ENCODE measurements at places on chromosomes 1 and 21.

GRCh38 chr21:33289199-33289819 is 23.1 kb downstream of the IL10RB start:
- no peak for DNase-seq

DNA sequence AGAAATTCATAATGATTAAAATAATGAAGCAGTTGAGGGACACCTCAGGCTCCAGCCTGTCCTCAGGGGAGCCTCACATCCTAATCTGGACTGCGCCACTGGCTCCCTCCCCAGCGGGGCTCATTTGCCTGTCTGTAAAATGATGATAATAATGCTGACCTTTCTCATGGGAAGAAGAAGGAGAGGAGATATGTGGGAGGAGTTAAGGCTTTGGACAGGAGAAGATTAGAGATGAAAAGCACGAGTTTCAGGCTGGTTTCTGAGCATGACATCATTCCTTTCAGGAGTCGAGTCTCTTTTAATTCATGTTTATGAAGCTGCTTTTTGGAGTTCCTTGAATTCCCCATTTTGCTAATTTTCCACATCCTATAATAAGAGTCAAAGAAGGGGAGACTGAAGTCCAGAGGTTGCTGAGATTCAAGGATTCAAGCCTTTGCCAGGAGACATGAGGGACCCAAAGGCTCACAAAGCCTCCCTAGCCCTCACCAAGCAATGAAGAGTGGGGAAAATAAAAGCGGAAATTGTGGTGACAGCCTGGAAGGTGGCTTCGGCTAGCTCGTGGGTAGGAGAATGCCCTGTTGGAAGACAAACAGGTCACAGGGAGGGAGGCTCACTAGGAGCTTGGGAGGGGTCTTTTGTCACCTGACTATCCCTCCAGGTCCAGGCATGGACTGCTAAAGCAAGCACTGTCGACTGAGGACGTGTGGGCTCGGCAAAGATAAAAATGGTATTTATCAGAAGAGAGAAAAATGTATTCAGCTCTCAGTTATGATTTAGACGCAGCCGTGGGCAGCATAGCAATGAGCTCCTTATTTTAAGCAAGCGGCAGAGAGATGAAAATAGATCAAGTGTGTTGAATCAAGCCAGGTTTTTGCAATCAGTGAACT is 27.5 kb upstream of the STMN1 start:
- no peak for DNase-seq

DNA sequence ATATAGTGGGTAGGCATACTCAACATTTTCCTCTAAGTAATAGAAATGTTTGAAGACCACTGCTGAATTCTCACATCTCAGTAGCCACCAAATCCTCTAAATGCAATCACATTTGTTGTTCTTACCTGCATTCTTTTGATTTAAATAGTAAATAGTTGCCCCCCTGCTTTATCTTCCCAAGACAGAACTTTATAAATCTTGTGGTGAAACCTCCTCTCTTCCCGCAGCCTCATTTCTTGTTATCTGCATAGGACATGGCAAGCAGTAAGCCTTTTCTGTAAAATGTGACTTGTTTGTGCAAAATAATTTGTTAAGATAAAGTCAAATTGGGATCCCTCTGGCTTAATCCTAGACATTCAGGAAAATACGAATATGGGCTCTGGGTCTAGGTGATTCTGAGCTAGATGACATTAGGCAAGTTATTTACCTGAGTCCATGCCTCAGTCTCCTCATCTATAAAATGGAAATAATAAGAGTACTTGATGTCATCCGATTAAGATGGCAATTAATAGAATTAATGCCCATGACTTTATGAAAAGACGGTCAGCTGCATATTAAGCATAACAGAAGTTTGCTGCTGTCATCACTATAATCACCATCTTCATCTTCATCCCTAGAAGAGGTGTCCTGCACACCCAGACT is 77.7 kb downstream of the LRRC8C start:
- DNase-seq: no peak

- DNase-seq: no peak
These were observed 10.6 kb upstream of the PRDM16 start for GRCh38 chr1:3058263-3059030.

DNA sequence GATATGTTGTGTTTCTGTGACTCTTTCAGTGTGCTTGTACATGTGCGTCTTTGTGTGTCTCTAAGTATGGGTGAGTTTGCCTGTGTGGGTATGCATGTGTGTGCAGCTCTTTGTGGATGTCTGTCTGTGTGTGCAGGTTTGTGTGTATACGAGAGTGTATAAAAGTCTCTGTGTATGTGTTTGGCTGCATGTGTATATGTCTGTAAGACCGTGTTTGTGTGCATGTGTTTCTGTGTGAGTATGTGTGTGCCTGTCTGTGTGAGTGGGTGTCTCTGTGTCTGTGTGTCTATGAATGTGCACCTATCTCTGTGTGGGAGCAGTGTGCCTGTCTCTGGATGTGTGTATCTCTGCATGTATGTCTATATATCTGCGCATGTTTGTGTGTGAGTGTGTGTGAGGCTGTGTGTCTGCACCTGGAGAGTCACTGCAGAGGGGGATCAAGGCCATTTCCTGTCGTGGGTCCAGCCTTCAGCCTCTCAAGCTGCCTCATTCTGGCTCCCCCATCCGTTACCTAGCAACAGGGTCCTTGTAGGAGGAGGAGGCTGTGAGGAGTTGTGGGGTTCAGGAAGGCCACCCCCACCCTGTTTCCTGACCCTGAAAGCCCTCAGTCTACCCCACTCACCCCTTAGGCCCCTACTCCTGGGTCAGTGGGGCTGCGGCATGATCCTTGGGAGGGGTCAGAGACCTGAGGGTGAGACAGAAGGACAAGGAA is 10.4 kb downstream of the FGR start:
- no peak for DNase-seq

DNA sequence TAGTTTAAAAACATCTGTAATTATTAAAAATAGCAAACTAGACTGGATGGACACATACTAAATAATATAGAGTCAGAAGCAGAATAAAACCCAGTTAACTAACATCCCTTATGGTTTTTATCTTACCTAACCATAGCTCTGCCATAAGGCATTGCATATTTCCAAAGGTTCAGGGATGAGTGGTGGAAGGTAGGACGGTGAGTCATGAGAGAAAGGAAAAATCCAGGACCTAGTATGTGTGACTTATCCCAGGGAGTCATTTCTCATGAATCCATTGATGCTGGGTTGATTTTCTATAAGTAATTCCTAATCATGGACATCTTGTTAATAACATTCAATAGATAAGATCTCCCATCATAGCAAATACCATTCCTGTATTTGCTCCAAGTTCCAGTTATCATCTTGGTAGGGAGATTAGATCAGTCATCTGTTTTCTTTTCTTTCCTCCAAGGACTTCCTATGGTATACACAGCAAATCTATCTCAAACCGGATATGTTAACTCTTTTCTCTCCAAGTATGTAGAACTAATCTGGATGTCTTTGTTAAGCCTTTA is 490.7 kb upstream of the B3GALT2 start:
- DNase-seq: no peak

DNA sequence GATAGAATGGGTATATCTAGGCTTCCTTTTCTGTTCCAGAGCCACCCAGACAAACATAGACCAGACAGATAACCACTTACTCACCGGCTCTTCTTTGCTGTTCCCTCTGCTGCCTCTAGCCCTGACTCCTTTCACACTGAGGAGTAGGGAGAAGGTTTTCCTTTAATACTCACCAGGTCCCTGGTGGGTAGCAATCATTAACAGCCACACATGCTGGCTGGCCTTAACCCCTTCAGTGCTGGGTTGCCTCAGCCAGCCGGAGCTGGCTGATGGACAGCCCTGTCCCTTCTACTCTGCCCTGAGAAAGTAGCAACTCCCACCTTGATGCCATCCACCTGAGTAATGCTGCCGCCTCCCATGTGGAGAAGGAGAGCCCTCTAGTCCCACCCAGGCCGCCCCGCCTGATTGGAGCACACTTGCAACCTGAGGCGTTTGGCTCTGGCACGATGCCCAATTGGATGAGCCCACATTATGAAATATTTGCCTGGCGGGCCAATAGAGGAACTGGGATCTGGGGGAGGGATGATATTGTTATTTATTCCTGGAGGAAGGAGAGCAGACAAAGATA is 71.6 kb downstream of the PLEKHA6 start:
- no peak for DNase-seq

DNA sequence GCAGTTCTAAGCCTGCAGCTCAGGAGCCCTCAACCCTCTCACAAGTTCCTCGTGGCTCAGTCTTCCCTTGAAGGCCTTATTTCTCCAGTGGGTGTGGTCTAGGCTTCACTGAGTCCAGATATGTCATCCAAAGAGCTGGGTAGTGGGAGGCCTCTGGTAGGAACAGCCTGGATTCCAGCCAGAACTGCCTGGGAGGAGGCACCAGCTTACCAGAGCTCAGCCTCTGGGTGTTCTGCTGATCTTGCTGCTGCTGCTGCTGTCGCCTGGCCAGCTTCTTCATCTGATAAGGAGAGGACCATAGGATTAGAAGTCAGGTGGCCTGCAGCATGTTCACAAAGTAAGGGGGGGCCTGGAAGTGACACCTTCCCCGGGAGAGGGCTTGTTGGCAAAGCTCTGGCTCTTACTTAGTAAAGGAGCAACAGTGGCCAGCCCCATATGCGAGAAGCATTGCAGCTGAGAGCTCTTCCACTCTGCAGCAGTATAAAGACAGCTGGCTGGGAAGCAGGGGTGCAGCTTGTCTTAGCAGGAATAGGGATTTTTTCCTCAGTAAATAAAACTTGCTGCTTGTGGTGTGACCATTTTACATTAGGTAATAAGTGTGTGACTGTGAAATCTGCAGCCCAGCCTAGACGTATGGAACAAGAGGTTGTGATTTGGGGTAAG is 148.5 kb downstream of the LMX1A start:
- no peak for DNase-seq

- DNase-seq: no peak
These were observed 23.8 kb upstream of the KIAA1614 start for GRCh38 chr1:180888870-180889269.

GRCh38 chr1:211637066-211637465 is 38.4 kb downstream of the NEK2 start:
- no peak for DNase-seq

GRCh38 chr1:116256286-116256649 is 116.8 kb upstream of the ATP1A1 start:
- DNase-seq: no peak

DNA sequence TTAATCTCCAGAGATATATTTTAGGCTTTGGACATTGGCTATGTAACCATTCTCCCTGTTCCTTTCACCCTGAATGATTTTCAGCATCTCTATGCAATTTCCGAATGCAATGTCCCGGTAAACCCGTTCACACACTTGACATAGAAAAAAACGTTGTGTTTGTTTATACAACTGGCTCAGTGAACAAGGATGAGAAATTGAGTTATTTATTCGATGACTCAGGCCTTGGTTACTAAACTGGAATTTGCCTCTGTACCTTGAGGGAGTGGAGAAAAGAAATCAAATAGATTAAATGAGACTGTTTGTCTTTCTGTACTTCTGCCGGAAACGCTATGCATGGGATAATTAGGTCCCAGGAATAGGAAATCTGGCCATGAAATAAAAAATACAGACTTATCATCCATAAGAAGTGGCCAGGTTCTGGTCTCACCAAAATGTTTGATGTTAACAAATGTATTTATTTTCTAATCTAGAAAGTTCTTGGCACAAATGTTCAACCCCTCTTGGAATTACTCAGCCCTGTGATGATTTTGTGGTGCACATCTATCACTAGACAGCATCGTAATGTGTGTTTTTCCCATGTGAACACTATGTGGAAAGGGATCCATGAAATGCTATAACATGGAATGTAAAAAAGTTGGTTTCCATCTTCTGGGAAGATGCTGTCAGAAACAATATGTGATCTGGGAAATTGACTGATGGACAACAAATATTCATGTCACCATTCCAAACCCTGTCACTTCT is 253.9 kb downstream of the DUSP10 start:
- DNase-seq: no peak

- DNase-seq: no peak
These were observed 5.5 kb upstream of the ILDR2 start for GRCh38 chr1:166980818-166981217.

DNA sequence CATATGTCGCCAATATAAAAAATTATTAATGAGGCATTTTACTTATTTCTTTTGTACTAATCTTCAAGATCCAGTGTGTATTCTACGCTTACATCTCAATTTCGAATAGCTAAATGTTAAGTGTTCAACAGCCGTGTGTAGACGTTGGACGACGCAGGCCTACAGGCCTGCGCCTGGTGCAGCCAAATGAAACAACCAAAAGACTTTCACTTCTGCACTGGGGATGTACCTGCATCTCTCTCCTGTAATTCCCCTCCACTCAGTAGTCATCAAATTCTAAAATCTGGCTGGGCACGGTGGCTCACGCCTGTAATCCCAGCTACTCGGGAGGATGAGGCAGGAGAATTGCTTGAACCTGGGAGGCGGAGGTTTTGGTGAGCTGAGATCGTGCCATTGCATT is 76.8 kb upstream of the HNRNPU start:
- DNase-seq: no peak

GRCh38 chr1:184621260-184621659 is 133.4 kb downstream of the EDEM3 start:
- DNase-seq: no peak

DNA sequence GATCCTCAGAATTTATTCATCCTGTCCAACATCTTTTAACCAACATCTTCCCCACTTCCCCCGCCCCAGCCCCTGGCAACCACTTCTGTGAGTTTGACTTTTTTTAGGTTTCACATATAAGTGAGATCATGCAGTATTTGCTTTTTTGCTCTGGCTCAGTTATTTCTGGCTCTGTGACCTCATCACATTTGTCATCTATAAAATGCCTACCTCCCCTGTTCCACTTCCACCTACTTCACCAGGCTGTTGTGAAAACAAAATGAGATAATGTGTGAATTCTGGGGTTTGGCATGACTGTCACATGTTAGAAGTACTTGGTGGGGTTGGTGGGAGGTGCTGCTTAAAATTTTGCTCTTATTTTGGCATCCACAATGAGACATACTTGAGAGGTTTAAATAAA is 18.4 kb downstream of the HHAT start:
- no peak for DNase-seq

- DNase-seq: no peak
These were observed 63.6 kb upstream of the ZBTB40 start for GRCh38 chr1:22387919-22388580.

DNA sequence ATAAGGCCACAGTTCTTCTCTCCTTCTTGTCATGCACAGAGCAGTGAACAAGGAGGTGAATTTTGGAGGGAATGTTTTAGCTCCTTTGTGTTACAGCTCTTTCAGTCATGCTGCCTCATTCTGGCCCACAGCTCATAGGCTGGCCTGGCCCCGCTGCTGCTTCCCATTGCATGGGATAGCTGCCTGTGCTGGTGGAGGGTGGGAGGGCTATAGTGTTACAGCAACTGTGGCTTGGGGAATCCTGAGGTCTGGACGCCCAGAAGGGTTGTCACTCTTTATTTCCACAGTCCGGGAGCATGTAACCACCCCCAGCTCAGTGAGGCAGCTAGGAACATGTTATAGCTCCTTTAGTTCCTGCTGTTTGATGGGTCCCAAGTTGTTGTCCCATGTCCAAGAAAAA is 210.3 kb downstream of the AMY1C start:
- no peak for DNase-seq
